ENCODE measurements at places on chromosomes 7 and 10.

GRCh38 chr10:6052247-6053221, 9.6 kb downstream of the IL2RA start:
- DNase-seq, result no peak

DNA sequence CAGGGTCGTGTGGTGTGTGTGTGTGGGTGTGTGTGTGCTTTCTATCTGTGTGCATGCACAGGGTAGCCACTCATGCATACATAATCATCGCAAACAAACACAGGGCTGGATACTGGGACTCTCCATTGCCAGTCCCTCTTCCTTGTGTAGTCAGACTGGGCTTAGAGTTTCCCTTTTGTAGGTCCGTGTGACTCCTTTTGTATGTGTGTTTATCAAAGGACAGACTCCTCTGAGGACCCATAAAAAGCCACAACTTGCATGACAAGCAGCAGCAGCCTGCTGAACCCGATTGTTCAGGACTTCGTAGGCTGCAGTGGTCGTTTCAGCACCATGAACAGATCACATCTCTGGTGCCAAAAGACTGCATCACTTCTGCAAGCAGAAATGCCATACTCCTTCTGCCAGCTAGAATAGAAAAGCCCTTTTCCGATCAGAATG, 895 bp downstream of the VSTM2A start:
- no peak for DNase-seq

- no peak for DNase-seq
These were observed 5.1 kb upstream of the TSPAN12 start for GRCh38 chr7:120862987-120863590.

DNA sequence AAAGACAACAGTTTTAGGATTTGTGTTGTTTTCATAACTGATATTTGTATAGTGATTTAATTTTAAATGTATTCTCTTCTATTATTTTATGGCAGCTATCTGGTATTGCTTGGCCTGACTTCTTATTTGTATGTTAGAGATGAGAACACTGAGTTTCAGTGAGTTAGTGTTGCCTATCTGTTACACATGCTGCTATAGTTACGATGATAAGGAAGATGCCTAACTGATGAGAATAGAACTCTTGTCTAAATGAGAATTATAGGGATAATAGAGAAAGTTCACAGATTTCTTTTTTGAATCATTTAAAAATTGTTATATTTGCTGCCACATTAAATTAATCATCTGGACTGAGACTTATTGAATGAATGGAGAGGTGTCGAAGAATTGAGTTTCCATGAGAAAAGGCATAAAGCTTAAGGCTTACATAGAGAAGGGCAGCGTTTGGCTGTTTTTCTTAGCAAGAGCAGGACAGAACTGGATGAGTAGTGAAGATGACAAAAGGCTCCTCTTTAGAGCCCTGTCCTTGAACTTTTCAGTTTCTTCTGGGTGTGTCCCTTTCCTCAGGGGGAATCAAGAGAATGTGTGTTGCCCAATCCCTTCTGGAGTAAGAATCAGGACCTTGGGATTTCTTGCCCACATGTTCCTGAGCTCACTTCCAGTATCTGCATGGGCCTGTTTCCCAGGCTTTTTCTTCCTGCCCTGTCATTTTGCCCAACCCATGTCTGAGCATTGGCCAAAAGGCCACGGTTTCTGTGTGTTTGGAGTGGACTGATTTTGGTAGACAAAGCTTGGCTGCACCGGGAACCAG, 195.6 kb upstream of the CSTF2T start:
- no peak for DNase-seq

GRCh38 chr10:86190291-86190690, 176.3 kb downstream of the GRID1 start:
- no peak for DNase-seq

GRCh38 chr7:111261496-111261895, 170.6 kb downstream of the LRRN3 start:
- no peak for DNase-seq

- peak; percentile 9 for DNase-seq
These were observed 101.3 kb upstream of the DNAJB12 start for GRCh38 chr10:72455889-72456595.

- no peak for DNase-seq
These were observed 312.3 kb downstream of the REEP3 start for GRCh38 chr10:63833411-63834060.

GRCh38 chr10:17368708-17369272, 85.6 kb downstream of the ST8SIA6 start:
- no peak for DNase-seq

DNA sequence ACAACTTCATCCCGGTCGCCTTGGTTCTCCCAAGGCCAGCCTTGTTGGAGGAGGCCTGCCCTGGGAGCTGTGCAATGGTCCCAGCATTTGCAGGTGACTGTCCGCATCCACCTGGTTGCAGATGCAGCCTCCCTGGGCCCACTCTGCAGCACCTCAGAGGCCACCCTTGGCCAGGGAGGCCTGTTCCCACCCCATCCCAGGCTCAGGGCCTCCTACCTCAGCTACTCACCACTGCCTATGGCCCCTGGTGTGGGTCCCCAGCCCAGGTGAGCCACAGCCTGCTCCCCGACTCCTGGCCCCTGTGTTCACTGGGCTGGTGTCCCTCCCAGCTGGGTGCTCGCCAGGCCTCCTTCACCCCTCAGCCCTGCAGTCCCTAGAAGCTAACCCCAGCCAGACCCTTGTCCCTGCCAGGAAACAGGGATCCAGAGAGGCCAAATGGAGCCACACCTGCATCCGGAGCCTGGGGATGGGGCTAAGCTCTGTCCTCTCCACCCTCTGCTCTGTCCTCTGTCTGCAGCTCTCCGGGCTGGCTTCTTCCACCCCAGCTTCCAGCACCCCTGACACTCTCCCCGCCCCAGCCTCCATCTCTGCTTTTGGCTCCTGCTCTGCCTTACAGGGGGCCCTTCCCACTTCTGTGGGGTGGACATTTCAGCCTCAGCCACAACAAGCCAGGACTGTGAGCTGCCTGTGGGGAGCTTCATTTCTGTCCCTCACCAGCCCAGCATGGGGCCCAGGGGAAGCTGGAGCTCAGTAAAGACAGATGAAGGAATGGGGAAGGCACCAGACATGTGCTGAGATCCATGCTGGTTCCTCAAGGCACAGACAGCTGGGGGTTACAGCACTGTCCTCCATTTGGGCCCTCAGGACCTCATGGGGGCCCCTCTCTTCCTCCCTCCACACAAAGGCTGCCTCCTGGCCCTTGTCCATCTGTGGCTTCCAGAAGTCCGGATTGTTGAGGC, 35.6 kb upstream of the ANTXRL start:
- no peak for DNase-seq

GRCh38 chr7:92835261-92835850, 1.0 kb downstream of the CDK6 start:
- DNase-seq, result peak; percentile 74

DNA sequence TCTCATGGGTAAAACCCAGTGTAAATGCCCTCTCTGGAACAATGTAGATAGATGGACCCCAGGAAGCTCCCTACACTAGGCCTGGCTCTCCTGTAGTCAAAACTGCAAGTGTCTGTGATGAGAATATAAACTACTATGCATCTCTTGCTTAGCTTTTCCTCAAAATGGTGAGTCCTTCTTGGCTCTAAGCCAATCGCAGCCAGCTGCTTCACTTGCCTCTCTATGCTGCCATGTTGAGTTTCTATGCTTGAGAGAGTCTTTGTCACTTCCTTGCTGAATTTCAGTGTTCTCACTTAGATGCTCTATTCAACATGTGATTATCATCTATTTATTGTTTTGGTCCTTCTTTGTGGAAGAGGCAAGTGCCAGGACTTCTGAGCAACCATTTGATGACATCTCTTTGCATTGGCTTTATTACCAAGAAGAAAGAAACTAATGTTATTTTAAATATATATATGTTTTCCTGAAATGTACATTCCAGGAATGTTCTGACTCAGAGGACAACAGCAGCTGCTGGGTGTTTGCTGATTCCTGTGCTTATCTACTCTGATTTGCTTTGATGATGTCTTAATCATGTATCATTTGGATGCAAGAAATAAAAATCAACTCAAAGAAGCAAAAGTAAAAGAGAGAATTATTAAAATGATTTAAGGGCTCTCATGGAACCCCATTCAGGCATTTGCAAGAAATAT, 16.6 kb downstream of the TAS2R40 start:
- no peak for DNase-seq

GRCh38 chr10:119333146-119333792, 125.9 kb downstream of the GRK5 start:
- no peak for DNase-seq

DNA sequence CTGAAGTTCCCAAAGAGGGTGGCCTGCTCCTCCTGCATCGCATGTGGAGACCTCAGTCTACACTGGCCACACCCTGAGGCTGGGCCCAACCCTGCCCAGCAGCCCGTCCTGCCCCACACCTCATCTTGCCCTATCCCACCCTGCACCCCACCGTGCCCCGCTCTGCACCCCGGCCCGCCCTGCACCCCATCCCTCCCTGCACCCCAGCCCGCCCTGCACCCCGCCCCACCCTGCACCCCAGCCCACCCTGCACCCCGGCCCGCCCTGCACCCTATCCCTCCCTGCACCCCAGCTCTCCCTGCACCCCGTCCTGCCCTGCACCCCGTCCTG, 14.5 kb downstream of the VENTX start:
- no peak for DNase-seq

GRCh38 chr7:105345003-105345402, 43.7 kb downstream of the SRPK2 start:
- no peak for DNase-seq

DNA sequence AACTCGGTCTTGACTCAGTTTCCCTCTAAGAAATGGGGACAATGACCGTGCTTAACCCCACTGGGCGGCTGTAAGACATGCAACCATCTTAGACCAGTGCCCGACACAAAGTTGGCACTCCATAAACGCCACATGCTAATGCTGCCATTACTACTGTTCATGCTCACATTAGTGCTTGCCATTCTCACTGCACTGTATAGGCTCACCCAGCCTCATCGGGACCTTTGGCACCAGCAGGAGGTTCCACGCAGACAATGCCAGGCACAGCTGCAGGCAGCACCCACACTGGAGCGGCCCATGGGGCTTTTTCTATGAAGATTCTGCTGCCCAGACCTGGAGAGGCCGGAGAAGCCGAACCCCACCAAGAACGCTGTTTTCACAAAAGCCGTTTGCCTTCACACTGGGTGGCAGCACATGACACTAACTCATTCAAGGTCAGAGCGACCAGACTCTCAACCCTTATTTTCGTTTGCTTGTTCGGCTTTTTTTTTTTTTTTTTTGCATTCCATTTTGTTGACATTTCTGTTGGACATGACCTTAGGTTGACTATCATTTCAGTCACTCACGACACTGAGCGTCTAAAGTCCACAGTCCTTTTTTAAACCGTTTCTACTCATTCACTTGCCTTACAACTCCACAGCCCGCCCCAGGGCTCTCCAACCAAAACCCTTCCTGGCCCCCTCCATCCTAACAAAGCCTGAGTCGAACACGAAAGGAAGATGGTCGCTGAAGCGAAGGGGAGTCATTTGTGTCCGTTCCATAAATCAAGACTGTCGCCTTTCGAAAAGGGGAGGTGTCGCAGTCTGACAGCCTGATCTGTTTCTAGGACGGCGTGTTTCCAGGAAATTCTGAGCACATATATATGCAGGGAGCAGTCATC, 124.4 kb upstream of the RNF32 start:
- peak; percentile 92 for DNase-seq

DNA sequence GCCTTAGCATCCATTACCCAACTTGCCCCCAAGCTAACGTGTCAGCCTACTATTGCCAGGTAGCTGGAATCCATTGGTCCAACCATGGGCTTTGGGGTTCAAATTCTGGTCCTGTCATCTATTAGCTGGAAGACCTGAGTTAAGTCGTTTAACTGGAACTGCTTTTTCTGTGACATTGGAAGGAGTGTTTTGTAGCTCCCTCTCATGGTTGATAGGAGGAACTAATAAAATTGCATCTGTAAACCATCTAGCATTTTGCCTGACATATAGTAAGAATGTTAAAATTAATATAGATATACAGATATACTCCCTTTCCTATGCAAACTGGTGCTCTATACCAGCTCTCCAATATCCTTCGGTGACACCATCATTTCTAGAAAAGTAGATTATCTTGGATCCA, 23.8 kb upstream of the SLF2 start:
- no peak for DNase-seq

DNA sequence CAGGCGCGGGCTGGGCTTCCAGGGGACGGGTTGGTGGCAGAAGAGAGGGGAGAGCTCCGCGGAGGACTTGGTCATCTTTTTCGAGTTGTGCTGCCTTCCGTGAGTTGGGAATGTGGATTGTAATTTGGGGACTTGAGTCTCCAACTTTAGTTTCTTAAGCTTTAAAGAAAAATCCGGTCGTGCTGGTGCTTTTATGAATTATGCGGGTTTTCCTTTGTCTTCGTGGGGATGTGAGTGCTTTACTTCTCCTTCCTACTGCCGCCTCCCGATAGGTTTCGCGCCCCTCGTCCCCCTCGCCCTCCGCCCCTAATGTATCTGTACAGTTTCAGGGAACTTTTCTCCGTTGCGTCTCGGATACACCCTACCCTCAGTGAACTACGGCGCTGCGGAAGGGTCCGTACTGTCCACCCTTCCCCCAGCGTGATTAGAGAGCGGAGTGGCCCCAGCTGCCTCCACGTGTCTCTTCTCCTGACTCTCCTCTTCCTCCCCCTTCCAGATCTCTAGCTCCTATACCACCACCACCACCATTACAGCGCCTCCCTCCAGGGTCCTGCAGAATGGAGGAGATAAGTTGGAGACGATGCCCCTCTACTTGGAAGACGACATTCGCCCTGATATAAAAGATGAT, 649 bp downstream of the SCD start:
- no peak for DNase-seq

DNA sequence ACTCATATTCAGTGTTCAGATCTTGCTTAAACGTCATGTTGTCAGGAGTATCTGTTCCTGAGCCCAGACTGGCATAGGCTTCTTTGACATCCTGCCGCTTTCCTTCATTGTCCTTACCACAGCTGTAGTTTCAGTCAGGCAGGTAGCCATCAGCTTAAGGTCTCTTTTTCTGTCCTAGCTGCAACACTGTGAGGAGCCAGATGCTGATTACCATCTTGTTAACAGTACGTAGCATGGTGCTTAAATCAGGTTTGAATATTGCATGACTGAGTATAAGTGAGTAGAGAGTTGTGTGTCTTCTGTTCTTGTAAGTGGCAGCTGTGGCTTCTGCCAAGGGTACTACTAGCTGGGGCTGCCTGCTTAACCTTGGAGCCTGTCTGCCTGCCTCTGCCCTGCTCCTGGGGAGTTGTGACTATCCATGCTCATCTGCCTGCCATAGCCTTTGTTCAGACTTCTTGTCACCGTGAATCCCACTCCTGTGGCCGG, 92.6 kb downstream of the MAPK8 start:
- DNase-seq, result no peak

DNA sequence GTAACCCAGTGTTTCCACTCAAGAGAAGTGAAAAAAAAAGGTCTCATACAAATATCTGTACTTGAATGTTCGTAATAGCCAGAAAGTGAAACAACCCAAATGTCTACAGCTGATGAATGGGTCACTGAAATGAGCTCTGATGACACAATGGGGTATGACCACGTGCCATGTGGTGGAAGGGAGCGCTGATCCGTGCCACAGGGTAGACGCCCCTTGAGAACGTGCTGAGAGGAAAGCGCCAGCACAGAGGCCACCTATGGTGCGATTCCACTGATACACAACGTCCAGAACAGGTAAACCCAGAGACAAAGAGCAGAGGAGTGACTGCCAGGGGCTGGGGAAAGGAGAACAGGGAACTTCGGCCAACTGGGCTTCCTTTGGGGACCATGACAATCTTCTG, 50.3 kb downstream of the MAD1L1 start:
- no peak for DNase-seq
